ENCODE measurements at places on chromosomes 5 and 9.

GRCh38 chr5:7330256-7330655 lies 65.7 kb upstream of the ADCY2 start:
- no peak for DNase-seq

DNA sequence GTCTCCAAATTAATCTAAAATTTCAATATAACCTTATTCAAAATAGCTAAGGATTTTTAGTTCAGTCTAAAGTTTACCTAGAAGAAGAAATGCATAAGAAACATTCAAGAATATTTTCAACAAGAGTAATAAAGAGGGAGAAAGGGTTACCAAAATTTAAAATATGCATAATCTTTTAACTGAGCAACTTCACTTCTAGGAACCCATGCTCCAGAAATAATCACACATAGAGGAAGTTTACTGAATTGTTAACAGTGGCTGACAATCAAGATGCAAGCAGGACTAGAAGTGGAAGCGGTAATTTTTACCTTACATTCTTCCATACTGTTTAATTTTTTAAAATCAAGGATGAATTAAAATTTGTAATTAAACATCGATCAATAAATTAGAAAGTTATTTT lies 1.9 kb downstream of the PJA2 start:
- no peak for DNase-seq

DNA sequence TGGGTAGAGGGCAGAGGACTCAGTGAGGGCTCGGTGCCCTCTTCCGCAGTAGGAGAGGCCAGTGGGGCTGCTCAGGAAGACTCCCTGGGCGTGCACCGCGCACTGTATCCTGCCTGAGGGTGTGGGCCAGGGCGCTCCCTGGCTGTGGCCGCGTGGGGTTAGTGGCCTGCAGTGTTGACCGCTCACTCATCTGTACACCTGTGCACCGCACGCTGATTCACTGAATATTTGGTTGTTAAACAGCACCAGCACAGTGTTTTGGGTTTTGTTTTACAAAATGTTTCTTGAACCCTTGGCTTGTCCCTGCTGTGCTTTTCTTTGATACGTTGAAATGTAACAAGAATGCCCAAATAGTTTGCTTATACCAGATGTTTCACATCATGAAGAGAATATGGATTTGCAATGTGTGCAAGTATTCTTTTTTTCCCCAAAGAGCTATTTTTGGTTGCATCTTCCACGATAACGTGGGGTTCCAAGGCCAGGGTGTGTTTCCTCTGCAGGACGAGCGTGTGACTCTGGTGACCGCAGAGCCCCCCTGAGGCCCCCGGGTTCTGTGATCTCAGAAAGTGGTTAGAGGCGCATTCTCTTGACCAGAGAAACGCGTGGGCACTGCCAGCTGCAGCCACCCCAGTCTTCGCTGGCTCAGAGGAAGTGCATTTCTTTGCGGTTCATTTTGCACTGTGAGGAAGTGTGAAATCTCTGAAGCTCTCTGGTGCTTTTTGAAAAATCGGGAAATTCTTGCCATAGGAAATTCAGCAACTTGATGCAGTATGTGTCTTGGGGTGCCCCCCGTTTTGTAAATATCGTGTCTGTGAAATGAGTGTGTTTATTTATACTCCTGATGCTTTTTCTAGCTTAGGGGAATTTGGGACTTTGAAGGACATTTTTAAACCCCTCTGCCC lies 46.9 kb downstream of the AHRR start:
- DNase-seq = no peak

DNA sequence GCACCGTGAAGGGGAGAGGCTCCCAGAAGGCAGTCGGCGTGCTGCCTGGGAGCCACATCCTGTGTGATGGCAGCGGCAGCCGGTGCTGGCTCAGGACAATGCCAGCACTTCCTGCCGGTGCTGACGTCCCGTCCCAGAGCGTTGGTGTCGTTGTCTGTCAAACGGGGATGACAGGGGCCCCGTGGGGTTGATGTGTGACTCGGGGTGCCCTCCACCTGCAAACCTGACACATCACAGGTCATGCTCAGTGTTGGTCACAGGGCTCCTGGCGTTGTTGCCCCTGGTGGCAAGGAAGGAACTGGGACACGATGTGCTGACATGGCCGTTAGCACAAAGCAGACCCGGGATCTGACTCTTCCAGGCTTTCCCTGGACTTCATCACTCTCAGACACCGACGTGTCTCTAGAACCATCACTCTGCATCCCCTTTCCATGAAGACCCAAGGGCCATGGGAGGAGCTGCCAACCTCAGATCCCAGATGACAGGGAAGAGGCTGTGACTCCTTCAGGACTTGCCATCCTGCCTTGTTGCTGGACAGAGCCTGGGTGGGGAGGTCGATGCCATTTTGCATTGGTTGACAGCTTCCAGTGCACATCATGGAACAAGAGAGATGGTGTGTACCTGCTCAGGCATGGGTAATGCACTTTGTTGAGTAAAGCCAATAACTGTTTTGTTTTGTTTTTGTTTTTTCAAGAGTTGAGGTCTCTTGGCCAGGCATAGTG lies 21.5 kb downstream of the PLPP7 start:
- no peak for DNase-seq

GRCh38 chr5:142608081-142608480 lies 77.8 kb downstream of the FGF1 start:
- no peak for DNase-seq

GRCh38 chr9:104263942-104264341 lies 169.8 kb downstream of the SMC2 start:
- DNase-seq = no peak

Data from kidney epithelial cell (primary cell).